Activated CD8-positive, alpha-beta memory T cell treated with anti-CD3 and anti-CD28 coated beads, Interleukin-2, amount 50 U/mL, for 48 hours (primary cell): ENCODE measurements at places on chromosomes 4 and X.
A peak's percentile ranks its signal among the peaks of the same experiment; 100 is the strongest.

DNA sequence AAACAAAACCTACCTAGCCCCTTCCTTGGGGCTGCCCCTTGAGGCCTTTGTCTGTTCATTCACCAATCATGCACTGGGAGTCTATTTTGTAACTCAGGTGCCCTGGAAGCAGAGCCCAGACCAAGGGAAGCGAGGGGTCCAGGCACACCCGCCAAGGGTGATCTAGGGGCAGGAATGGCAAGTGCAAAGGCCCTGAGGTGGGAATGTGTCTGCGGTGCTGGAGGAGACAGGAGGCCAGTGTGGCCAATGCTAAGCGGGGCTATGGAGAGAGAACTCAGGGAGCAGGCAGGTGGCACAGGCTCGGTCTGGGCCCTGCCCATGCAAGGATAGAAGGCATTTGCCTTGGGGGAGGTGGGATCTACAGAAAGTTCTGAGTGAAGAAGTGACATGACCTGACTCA, 3.5 kb upstream of the SH3BP2 start:
- DNase-seq: peak; percentile 55

GRCh38 chrX:37796805-37797204, 16.9 kb downstream of the CYBB start:
- no peak for DNase-seq

- no peak for DNase-seq
Measured at GRCh38 chr4:170009291-170009690, 16.9 kb downstream of the MFAP3L start.

- DNase-seq: no peak
Measured at GRCh38 chrX:154998204-154998880, 24.2 kb downstream of the F8 start.

DNA sequence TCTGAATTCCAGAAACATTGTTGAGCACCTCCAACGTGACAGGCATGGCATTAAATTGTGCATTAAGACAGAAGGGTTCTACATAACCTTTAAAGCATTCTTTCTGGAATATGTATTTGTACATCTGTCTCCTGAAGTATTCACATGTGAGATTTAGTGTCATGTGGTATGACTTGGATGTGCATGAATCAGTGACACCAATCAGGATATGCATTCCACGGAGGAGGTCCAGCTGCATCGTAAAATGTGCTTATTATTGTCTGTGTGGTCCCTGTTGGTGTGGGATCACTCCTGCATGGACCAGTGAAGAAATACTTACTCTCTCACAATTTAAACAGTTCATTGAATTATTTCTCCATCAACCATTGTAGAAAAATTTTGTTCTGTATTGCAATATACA, 149.0 kb downstream of the MID1 start:
- no peak for DNase-seq

DNA sequence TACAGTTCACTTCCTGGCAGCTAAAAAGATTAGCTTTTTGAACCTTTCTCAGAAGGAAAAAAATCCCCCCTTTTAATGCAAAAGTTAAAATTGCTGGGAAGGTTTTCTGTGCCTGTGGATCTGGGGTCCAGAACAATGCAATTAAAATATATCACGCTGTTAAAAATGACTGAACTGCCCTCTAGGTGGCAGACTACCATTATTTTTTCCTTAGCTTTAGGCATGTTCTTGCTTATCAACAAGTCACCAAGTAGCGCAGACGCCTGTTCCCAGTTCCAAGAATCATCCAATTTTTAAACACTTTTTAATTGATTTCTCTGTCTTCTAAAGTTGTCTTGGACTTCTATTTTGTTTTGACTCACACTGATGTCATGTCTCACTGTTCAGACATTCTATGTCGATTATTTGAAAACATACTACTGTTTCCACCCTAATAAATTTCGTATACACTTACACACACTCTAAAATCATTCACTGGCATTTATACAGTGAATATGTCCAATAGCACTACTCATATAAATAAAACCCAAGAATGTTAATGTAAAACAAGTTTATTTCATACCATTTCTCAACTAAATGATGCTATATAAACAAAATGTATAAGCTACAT, 661.6 kb downstream of the RAPGEF2 start:
- DNase-seq: no peak

DNA sequence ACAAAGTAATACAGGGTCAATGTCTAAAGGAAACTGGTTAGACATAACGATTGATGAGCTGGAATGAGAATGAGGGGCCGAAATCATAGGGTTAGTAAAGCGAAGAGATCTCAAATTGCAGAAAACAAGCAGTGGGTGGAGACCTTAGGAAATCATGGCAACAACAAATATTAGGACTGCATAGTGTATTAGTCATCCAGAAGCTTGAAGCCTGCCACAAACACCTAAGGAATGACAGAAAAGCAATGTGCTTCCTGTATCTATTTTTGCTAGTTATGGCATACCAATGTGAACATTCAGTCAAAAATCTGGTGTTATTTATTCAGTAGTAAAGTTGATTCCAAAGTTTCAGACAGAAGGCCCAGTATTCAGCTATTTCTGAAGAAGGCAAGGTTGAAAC, 410.9 kb upstream of the CT83 start:
- no peak for DNase-seq

- DNase-seq: no peak
Measured at GRCh38 chr4:143668930-143669552, 31.4 kb downstream of the FREM3 start.

- no peak for DNase-seq
Measured at GRCh38 chrX:48919947-48920717, 1.3 kb upstream of the PIM2 start.

DNA sequence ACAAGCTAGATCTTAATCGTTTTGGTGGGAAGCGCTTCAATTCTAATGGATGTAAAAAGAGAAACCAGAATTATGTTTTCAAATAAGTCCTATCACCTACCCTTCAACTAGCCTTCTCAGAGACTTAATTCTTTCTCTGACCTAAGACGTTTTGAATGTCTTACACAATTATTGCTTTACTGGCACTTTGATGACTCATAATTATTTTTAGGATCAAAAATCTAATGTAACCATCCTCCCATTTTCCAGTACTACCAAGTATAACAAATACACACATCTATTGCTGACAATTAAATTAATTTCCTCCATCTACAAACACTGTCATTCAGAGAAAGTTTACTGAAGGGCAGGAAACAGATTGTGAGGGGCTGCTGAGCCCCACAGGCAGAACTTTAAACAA, 108.6 kb downstream of the PPP3CA start:
- no peak for DNase-seq

DNA sequence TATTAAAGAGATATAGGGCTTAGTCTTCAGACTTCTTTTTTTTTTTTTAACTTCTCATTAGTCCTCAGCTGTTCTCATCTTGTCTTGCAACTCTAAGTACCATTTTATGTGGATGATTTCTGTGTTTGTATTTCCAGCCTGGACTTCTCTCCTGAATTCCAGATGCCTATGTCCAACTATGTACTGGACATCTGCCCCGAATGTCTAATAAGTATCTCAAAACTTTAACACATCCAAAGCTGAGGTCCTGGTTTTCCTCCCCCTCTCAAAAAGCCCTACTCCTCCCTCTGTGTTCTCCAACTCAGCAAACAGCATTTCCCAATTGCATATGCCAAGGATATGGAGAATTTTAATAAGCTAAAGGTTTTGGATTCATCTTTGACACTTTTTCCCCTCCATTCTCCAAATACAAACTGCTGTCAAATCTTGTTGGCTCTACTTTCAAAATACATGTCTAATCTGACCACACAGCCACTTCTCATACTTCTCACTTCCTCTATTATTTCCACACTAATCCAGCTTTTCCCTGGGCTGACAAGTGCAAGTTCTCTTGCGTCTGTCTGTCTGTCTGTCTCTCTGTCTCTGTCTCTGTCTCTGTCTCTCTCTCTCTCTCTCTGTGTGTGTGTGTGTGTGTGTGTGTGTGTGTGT, 79.8 kb downstream of the CLCN5 start:
- DNase-seq: no peak

- DNase-seq: no peak
Measured at GRCh38 chr4:13316354-13316753, 167.8 kb downstream of the RAB28 start.

- DNase-seq: no peak
Measured at GRCh38 chr4:164828955-164829354, 48.0 kb upstream of the APELA start.

DNA sequence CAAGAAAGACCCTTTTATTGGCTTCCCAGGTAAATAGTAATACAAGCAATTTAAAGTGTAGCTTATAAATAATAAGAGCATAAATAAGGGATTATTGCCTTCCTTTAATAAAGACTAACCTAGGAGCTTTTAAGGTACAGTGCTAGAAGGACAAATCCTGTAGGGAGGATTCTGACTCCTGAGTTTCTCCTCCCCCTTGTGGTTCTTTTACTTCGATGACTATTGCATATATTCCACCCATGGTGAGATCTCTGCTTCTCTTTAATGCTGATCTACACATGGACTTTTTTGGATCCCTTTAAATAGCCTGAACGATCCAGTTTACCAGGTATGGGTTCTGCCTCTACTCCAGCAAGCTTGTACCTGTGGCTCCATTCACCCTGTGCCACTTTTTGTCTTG, 2.5 kb downstream of the GALNT7 start:
- no peak for DNase-seq

DNA sequence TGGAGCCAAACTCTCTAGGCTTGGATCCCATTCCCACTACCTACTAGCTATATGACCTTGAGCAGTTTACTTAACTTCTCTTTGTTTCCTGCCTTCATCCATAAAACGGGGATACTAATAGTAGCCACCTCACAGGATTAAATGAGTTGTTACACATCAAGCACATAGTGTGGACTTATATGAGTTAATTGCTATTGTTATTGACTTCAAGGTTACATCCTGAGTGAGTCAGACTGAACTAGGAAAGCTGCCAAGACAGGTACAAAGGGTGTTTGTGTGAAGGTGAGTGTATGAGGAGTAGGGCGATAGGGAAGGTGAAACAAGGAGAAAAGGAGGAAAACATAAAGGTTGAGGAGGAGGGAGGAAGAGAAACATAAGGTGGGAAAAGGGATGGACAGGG, 32.2 kb downstream of the TFDP3 start:
- DNase-seq: no peak

GRCh38 chrX:74117962-74118902, 185.7 kb upstream of the ZCCHC13 start:
- DNase-seq: no peak

- DNase-seq: no peak
Measured at GRCh38 chr4:10108818-10109783, 7.5 kb downstream of the WDR1 start.

DNA sequence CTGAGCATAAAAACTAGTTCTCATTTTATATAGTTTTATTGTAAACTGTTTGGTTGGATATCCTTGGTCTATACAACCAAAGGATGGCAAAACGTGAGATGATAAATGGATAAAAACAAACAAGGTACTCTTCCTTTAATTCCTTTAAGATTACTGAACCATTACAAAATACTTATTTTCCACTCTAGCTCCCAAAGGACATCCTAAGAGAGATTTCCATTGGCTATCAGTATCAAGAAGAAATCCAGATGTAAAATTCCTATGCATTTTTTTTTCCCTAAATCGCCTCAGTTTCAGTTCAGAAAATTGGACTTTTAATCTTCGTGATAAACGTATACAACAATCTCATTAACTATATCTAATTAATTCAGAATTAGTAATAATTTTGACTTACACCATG, 2.3 kb downstream of the FBXL5 start:
- no peak for DNase-seq

DNA sequence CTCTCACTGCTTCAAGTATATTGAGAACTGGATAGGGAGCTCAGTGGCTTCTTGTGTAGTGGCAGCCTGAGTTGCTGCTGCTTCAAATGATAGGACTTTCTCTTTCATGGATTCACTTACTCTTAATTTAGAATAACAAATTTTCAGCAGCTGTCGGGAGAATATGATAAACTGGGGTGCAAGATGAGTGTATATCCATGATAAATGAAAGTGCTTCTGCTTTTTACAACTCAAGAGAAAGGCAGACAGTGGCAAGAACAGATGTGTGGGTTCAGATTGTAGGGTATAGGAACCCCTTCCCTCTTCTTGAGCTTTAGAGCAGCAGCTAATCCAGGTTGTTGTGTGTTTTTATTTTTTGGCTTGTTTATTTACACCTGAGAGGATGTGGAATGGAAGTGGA, 1.0 kb downstream of the SH3BGRL start:
- no peak for DNase-seq

GRCh38 chrX:12974305-12974795, 560 bp upstream of the TMSB4X start:
- DNase-seq: peak; percentile 72

- no peak for DNase-seq
Measured at GRCh38 chrX:13028871-13029636, 15.4 kb downstream of the FAM9C start.

GRCh38 chr4:110510955-110511544, 35.1 kb downstream of the ENPEP start:
- DNase-seq: no peak

DNA sequence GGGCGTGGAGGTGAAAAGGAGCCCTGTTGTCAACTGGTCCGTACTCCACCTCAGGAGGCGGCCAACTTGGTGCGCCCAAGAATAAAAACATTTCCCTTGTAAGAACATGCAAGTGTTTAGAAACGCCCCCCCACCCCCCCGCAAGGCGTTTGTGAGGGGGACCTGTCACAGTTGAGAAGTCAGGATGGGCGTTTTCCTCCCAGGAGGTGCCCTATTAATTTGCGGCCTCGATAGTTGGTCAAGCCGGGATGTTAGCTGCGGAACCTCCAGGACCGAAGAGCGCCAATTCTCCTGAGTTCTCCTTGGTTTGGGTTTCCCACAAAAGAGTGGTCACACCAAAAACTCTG, 651 bp upstream of the SAP30 start:
- DNase-seq: peak; percentile 74

- no peak for DNase-seq
Measured at GRCh38 chrX:2267890-2268289, 232.9 kb downstream of the DHRSX start.

DNA sequence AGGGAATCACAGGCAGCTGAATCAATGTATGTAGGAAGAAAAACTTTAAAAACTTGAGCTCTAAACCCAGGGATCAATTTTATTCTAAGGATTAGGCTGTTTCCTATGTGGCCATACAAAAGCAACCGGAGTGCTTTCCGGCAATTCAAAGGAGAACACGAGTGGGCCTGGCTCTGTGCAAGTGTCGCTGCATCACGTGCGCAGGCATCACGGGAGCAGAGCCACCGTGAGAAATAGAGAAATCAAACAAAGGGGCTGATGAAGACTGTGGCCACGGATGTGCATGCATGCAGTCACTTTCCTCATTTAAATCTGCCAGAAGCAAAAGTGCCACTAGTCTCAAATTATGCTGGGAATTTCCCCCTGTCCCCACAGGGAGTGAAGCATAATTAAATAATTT, 196.9 kb downstream of the NSUN7 start:
- DNase-seq: no peak
